ENCODE measurements at places on chromosomes 5 and 9.

- DNase-seq = peak; percentile 32
Observed at GRCh38 chr9:84140535-84141101, 160.0 kb downstream of the RMI1 start.

GRCh38 chr9:109907400-109907799 lies 127.4 kb downstream of the PALM2AKAP2 start:
- no peak for DNase-seq

DNA sequence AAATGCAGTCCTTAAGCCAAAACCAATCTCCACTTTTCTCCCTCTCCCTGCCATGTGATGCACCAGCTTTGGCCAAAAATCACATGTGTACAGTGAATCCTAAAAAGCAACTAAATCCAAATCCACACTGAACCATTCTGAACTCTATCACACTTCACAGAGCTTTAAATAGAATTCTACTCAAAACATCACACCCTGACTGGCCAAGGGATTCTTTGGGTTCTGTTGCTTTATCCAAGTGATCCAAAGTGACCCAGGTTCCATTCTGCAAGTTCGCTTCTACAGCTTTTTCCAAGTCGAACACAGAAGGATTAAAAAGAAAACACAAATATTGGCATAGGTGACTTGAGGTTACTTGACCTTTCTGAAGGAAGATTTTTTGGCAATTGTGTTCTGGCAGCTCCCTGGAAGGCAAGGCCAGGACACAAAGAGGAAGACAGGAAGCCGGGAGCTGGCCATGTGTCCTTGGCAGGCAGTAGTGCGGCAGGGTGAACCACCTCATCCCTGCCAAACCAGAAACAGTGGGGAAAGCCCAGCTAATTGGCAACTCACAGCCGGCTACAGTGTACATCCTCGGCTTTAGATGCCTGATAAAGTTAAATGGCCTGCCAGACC lies 115.0 kb downstream of the NFIB start:
- no peak for DNase-seq

DNA sequence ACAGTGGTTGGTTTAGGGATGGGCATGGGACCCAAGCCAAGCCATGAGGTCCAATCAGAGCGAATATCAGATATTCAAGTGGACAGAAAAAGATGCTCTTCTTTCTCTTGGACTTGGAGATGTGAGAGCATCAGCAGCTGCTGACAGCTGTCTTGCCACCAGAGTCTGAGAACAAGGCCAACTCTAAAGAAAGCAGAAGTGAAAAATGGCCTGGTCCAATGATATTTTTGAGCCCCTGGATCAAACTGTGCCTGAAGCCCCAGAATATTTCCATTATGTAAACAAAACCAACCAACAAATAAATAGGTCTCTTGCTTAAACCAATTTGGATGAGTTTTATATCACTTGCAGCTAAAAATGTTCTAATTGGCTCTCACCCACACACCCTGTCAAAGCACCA lies 30.7 kb upstream of the JADE2 start:
- no peak for DNase-seq

- DNase-seq = no peak
Observed at GRCh38 chr9:86721843-86722705, 225.2 kb downstream of the GAS1 start.

DNA sequence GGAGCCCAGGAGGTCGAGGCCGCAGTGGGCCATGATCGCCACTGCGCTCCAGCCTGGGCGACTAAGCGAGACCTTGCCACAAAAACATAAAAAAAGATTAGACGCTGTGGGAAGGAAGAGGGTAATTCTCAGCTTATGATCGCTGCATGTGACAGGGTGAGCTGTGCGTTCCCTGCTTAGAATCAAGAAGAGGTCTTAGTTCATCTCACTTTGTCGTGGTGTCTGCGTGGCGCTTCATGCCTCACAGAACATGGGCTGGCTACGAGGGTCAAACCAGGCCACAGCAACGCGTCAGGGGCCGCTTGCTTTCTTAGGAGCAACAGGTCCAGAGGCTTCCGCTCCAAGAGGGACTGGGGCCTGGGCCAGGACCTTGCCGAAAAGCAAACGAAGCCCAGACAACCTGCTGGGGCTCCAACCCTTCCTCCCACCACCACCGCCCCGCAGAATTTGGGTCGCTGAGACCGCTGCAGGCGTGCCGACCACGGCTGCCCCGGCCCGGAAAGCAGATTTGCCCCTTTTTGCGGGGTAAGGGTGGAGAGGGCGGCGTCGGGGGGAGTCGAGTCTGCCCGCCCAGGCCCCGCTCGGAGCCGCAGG lies 10.0 kb upstream of the GRIN1 start:
- DNase-seq = no peak

DNA sequence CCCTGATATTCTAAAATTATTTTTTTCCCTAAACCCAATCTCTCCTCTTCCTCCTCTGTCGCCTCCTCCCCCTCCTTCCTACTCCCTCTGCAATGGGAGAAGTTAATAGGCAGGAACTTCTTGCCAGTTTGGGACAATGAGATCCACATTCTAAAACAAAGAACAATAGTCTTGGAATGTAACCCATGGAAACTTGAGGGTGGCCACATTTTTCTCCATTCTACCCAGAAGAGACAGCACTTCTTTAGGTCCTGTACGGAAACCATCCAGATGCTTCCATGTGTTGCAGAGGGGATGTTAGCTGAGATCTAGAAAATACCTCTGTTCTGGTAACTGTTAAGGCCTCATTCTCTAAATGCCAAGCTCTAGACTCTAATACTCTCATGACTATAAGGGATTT lies 10.0 kb downstream of the SPARC start:
- no peak for DNase-seq

- DNase-seq = no peak
Observed at GRCh38 chr5:129243039-129243438, 148.5 kb downstream of the ISOC1 start.

- no peak for DNase-seq
Observed at GRCh38 chr5:154311362-154311761, 120.8 kb downstream of the GALNT10 start.

GRCh38 chr5:15702102-15702501 lies 202.1 kb downstream of the FBXL7 start:
- DNase-seq = no peak

DNA sequence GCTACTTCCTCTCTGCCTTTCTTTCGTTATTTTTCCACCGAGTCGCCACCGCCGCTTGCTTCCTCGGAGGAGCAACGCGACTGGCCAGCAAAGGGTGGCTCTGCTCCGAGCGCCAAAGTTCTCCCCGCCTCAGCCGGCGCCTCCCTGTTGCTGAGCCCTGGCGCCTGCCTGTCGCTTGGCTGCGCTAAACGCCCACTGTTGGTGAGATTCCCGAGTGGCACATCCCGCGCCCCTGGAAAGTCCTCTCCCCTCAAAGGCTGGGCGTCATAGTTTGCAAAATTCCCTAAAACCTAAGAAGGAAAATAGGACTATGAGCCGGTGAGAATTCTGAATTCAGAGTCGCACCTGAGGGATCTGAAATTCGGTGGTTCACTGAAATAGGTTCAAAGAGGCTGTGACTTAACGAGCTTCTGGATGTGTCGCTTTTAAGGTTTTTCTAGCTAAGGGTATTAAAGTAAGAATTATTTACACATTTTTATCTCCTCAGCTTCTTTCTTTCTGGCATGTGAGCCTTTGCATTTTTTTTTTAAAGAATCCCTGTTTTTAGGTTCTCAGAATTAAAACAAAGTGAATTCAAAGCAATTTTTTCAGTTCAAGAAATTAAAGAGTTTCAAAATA lies at the start of gene GRIN3A:
Gene GRIN3A, minus strand, starts transcription at position 82 of the 618 bp plus-strand sequence. CDS start 668 bp downstream, outside the sequence.
- DNase-seq = no peak

DNA sequence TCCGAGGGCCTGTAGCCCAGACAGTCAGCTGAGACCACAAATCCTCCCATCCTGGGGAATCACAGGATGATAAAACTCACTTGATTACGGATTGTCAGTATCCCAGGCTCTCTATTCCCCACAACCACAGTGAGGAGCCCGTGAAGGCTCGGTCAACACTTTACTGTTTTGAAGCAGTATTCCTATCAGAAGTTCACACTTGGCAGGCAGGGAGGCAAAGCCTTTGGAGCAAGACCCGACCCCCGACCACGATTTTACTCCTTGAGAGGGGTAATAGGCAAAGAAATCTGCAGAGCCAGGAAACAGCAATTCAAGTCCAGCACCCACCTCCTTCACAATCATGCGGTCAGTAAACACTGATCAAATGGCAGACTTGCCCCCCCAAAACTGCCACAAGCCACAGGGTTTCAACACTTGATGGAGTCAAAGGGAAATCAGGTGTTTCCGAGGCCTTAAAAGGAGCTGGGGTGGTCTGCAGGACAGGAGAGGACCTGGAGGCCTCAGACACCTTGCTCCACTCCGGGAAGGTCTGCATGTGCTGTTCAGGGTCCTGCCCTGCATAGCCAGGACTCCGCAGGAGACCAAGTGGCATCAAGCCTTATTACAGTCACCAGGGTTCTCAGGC lies 25.2 kb downstream of the BICD2 start:
- DNase-seq = no peak

DNA sequence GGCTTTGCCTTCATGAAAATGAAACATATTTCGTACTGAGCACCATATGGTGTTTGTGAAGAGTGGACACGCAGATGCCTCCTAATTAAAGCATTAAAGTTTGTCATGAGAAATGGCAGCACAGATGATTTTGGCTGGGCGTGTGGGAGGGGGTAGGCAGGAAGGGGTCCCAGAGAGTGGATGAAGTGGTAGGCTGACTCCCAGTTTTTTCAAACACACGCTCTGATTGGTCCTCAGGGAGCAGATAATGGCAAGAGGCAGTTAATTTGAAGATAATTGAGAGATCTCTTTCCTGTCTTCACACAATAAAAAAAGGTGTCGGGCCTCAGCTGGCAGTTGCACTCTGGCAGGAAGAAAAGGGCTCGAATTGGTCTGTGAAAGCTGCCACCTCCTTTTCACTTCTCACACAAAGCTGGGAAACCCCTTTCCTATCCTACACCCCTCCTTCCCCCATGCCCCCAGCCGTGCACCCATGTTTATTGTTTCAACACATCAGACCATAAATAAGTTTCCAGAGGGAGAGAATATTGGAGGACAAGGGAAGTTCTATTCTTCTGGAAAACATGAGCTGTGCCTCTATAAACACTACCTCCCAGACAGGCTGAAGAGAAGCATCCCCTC lies 429.6 kb downstream of the ARHGEF28 start:
- no peak for DNase-seq

GRCh38 chr9:133666845-133667244 lies 30.7 kb downstream of the DBH start:
- DNase-seq = no peak

GRCh38 chr5:41112486-41113455 lies 41.6 kb upstream of the MROH2B start:
- DNase-seq = no peak

DNA sequence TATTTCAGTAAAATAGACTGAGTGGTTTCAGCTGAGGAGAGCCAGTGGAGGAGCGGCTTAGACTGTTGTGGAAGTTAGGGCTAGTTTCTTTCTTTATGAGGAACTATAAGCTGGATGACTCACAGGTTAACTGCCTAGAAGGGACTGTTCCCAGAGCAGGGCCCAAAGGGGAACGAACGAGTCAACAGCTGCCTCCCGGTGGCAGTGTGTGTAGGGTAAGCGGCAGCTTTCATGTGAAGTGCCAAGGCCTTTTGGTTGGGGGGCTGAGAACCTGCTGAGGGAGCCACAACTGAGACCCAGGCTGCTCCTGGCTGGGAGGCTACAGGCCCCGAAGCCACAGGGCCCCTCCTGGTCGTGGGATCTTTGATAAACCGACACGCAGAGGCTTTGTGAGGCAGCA lies 7.0 kb downstream of the SQSTM1 start:
- DNase-seq = peak; percentile 93

DNA sequence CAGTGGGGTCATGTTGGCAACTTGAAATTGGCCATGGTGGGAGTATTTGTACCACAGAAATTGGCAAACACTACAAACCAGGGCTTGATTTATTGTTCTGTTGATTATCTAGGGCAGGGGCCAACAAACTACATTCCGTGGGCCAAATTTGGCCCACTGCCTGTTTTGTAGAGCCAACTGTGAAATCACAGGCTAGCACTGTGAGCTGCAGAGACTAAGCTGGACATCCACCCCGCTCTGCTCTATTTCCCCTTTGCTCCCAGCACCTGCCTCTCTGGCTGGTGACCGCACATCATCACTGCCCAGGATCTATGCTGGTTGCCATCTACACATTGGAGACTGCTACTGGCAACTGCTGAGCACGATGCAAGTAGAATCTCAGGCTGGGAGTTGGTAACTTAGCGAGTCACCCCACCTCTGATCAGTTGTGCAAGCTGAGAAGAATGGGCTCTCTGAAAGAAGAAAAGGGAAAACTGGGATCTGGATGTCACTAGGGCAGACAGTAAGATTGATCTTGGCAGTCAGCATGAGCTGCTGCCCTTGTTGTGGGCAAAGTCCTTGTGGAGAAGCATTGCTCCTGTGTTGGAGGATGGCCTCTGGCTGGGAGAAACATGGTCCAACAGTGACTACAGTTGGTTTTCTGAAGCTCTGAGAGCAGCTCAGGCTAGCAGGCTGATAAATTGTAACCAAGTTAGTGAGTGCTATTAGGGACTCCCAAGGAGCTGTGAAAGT lies 144.7 kb upstream of the RAD23B start:
- peak; percentile 1 for DNase-seq

GRCh38 chr5:116013207-116013785 lies 19.0 kb upstream of the ARL14EPL start:
- no peak for DNase-seq

DNA sequence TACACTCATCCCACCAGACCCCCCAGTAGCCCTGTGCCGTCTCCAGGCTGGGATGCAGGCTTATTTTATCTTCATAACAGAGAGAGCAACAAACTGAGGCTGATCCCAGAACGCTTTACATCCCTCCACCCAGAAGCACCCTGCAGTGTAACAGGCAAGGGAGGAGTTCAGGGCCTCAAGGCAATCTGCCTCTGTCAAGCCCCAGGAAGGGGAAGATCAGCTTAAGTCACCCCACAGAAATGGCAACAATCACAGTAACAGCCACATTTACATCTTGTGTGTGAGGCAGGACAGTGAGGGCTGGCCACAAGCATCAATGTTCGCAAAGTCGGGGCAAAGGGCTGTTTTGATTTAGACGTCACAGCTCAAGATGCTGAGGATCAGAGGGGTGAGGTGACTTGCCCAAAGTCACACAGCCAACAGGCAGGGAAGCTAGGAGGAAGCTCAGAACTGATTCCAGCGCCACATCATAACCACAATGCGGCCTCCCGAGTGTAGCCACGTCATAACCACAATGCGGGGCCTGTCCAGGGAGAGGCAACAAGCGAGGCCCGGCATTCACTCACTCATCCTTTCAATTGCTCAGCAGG lies 14.4 kb downstream of the STK10 start:
- peak; percentile 89 for DNase-seq

GRCh38 chr5:388266-389196 lies 54.4 kb upstream of the EXOC3 start:
- no peak for DNase-seq

- DNase-seq = no peak
Observed at GRCh38 chr5:88398316-88398715, 129.7 kb upstream of the TMEM161B start.
